ENCODE measurements at places on chromosomes 7 and 10. TPM values are rescaled to one million over a fixed set of nuclear protein-coding genes. Genes with fewer than 3 reads are reported as not detected.

- peak; percentile 33 for DNase-seq
Measured at GRCh38 chr10:21100190-21100589, 203.1 kb upstream of the NEBL start.

The SH2B2 gene
- total RNA-seq = 26.6 TPM

- DNase-seq = no peak
Measured at GRCh38 chr7:50204581-50204980, 99.9 kb upstream of the IKZF1 start.

DNA sequence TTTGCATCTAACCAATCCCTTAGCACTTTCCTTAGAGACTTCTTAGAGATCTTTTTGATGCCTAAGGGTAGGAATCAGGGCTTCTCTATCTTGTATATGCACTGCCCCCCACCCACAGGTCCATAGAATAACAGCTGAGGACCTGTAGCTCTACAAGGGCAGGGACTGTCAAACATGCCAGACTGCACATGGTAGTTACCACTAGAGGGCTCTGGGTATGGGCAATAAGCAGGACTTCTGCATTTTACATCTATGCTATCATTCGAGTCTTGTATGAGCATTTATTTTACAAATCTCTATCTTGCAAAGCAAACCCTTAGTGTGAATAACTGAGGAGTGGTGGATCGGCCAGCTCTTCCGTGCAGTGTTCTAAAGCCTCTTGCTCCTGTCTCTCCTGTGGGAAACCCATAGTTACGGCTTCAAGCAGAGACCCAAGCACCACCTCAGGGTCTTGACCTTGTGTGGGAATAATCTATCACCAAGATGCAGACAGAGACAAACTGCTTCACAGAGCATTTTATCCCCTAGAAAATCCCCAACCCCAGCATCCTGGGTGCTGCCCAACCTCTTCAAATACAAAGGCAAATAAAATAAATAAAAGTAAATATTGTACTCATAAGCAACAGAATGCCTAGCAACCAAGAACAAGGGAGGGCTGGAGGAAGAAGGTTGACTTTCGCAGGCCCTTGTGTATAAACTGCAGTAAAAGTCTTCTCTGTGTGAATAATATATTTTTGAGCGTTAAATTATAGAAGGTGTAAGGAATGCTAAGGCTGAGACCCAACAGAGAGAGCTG lies 219.3 kb downstream of the WDR11 start:
- DNase-seq = peak; percentile 39

- DNase-seq = no peak
Measured at GRCh38 chr10:58919927-58920654, 256.4 kb upstream of the PHYHIPL start.

GRCh38 chr7:3518546-3518945 lies 217.5 kb downstream of the SDK1 start:
- DNase-seq = no peak

The MPP7 gene
- 9.7 TPM for total RNA-seq

- DNase-seq = no peak
Measured at GRCh38 chr7:45697576-45698136, 123.5 kb downstream of the ADCY1 start.

DNA sequence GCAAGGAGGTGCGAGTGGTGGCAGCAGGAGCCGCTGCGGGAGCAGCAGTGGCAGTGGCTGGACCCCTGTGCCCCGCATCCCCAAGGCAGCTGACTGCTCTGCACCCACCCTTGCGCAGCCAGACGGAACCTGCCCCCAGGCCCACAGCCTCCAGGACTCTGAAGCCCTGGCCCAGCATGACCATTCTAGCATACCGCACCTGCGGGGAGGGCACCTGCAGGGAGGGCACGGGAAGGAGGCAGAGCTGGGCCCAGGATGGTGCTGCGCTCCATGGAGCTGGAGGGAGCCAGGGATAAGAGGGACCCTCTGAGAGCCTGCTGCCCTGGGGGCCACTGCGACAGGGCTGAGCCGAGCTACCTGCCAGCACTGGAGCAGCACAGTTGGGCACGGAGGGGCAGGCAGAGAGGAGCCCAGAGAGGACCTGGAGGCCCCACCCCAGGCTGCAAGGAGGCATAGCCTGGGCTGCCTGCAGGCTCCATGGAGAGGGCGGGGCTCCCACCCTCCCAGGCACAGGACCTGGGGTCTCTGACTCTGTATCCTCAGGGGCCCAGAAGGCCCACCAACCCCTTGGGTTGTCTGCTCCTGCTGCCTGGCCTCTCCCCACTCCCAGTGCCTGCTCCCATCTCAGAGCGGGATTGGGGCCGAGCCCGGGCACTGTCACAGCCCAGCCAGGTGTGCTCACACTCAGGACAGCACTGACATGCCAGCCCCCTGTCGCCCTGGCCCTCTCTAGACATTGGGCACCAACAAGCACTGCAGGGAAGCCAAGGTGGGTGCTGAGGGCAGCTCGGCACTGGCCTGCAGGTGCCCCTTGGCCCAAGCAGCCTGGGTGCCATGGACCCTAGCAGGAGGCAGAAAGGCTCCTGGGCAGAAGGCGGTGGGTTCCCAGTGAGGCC lies 87.6 kb downstream of the HTR7 start:
- DNase-seq = no peak

- no peak for DNase-seq
Measured at GRCh38 chr10:126186766-126187165, 201.5 kb downstream of the ADAM12 start.

GRCh38 chr7:15086131-15086611 lies 183.6 kb upstream of the DGKB start:
- DNase-seq = no peak

DNA sequence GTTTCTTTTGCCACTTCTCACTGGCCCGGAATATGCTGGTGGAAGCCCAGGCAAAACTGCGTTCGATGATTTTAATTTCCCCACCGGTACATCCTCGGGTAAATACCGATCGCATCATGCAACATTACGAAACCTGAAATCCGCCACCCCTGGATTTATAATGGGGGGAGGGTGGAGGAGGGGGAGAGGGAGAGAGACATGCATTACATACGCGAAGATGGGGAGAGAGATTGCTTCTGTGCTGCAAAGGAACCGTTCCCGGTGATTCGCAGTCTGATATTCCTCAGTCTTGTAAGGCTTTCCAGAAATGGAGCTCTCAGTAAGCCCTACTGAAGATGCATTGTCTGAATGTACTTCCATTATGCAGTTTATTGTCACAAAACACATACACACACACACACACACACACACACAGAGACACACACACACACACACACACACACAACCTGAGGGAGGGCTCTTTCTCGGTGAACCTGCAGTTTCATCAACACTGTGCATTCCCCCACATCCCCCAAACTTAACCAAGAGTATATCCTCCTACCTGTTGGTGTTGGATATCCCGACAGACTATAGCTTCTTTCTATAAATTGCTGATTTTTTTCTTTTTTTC lies 741 bp downstream of the GPR85 start:
- no peak for DNase-seq

DNA sequence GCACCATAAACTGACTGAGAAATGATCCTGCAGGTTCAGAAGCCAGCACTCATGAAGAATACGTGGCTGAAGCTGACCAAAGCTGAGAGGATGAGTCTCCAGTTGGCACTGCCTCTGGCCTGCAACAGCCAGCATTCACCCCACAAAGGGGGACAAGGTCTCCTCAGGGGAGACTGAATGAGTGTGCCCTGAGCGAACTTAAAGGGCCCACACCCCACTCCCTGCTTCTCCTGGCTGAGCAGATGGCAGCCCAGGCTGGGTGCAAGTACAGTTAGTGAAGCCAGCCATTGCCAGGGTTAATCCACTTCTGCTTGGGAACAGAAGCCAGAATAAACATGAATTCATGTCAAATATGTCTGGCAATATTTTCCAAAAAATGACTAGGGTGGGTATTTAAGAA lies 98.1 kb downstream of the PPP1R17 start:
- DNase-seq = no peak

The RGS10 gene
- 7.1 TPM for total RNA-seq

DNA sequence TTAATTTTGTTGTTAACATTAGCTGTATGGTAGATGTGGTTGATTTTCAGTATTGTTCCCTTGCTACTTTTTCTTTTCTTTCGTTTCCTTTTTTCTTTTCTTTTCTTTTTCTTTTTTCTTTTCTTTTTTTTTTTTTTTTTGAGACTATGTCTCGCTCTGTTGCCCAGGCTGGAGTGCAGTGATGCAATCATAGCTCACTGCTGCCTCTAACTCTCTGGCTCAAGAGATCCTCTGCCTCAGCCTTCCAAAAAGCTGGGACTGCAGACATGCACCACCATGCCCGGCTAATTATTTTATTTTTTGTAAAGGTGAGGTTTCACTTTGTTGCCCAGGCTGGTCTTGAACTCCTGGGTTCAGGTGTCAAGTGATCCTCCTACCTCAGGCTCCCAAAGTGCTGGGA lies 14.4 kb downstream of the SLC26A3 start:
- DNase-seq = no peak

DNA sequence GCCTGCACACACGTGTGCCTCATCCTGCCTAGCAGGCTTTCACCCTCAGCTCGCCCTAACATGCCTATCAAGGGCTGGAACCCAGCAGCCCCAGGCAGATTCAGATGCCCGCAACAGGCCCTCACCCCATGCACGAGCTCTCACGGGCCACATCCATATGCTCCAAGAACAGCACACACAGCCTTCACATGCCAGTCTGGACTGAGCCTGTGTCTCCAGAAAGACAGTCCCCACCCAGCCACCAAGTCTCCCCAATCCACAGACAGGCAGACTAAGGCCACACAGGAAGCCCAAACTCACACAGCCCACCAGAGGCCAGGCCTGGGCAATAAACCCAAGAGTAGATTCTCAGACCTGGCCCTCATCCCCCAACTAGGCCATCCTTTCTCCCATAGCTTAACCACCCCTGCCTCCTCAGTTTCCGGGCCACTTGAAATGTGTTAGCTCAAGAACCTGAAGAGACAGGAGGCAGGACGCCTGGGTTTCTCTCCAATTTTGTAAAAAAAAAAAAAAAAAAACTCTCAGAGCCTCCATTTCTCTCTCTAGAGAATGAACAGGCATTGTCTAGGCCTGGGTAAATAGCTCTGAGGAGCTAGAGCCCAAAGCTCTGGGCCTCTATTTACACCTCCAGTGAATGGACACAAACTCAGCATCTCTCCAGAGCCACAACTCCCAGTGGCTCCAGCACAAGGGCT lies 6.8 kb downstream of the LDB1 start:
- DNase-seq = no peak

The HECW1 gene
- 3.2 TPM for total RNA-seq

GRCh38 chr10:71985542-71986250 lies 21.5 kb downstream of the CHST3 start:
- no peak for DNase-seq

GRCh38 chr7:27677912-27678612 lies 15.4 kb upstream of the HIBADH start:
- DNase-seq = no peak

DNA sequence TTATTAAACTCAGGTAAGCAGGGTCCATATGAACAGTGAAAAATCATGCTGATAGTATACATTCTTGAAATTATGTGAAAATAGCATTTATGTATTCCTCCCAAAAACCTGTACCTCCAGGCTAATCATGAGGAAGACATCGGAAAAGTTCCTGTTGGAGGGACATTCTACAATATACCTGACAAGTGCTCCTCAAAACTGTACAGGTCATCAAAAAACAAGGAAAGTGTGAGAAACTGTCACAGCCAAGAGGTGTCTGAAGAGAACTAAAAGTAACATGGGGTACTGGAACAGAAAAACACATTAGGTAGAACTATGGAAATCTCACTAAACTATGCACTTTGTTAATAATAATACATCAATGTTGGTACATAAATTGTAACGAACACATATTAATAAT lies 326.7 kb downstream of the CRPPA start:
- DNase-seq = no peak

- no peak for DNase-seq
Measured at GRCh38 chr10:129865413-129865812, 98.7 kb downstream of the EBF3 start.

The JCAD gene
- 109 TPM for total RNA-seq

The PRSS2 gene
- not detected for total RNA-seq
